Upper lobe of left lung (tissue), 6 donors: ENCODE measurements at places on chromosomes 2 and 18. TPM values are rescaled to one million over a fixed set of nuclear protein-coding genes. Genes with fewer than 3 reads are reported as not detected.

The IL1R2 gene
- total RNA-seq: 24.7 TPM

The GPATCH11 gene
- 7.3 TPM for total RNA-seq

The LYPD6B gene
- total RNA-seq: not detected

The CXCR4 gene
- 53.2 TPM for total RNA-seq

The ARHGAP28 gene
- 12.8 TPM for total RNA-seq

The IL1R1 gene
- 99.7 TPM for total RNA-seq

The IGFBP5 gene
- total RNA-seq: 237 TPM

The MAP3K19 gene
- total RNA-seq: 1.3 TPM

The TXNDC2 gene
- total RNA-seq: 0.33 TPM

The PUM2 gene
- total RNA-seq: 114 TPM

The PLA2R1 gene
- total RNA-seq: 3.0 TPM

- H3K36me3 ChIP-seq: no peaks in the 10 kb centered on the region
- peak; percentile 41 for DNase-seq
- no peak overlapping the region for H3K4me3 ChIP-seq
- H3K27ac ChIP-seq: no peak overlapping the region
- peaks cover 40% of the 10 kb centered on the region for H3K4me1 ChIP-seq
- H3K27me3 ChIP-seq: no peaks in the 10 kb centered on the region
These were observed 17.0 kb upstream of the STAT4 start for GRCh38 chr2:191167766-191168165.

- H3K4me1 ChIP-seq: no peaks in the 10 kb centered on the region
- H3K27me3 ChIP-seq: no peaks in the 10 kb centered on the region
- no peak for DNase-seq
- no peaks in the 10 kb centered on the region for H3K36me3 ChIP-seq
These were observed 36.4 kb downstream of the PTGR3 start for GRCh38 chr18:75172299-75173124.

DNA sequence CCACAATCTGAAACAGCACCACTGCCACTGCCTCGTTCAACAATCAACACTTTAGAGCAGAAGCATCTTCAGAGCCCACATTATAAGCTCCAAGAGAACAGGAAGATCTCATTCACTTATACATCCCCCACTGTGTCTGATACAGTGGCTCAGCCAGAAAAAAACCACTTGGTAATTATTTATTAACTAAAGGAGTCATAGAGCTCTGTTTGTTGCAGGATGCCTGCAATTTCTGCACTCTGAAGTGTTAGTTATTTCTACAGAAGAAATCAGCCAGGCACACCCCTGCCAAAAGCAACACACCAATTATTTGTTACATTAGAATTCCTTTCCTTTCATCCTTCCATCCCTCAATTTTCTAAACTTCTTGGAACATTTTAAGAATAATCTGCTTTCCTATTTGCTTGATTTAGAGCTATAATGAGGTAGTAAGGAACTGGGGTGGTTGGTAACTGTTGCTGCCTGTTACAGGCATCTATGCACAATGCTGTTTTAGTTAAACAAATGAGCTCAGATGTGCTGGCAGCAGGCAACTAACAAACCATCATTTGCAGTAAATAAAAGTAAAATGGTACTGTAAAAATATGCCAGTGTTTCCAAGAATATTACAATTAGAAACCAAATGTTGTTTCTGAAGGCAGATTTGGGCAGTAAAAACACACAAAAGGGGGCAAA lies 59.9 kb downstream of the DYM start:
- peak overlapping the region; percentile 49 for H3K27ac ChIP-seq
- no peak for DNase-seq
- H3K27me3 ChIP-seq: no peaks in the 10 kb centered on the region
- H3K4me3 ChIP-seq: no peak overlapping the region

GRCh38 chr2:104854498-104855220 lies 744 bp downstream of the POU3F3 start:
- H3K36me3 ChIP-seq: no peaks in the 10 kb centered on the region
- H3K27ac ChIP-seq: no peak overlapping the region
- H3K4me3 ChIP-seq: no peak overlapping the region
- no peaks in the 10 kb centered on the region for H3K27me3 ChIP-seq
- peaks cover 44% of the 10 kb centered on the region for H3K4me1 ChIP-seq

- DNase-seq: no peak
- H3K27me3 ChIP-seq: no peaks in the 10 kb centered on the region
- H3K36me3 ChIP-seq: peaks cover 26% of the 10 kb centered on the region
- no peaks in the 10 kb centered on the region for H3K4me1 ChIP-seq
These were observed 24.1 kb downstream of the CD302 start for GRCh38 chr2:159773886-159774285.

DNA sequence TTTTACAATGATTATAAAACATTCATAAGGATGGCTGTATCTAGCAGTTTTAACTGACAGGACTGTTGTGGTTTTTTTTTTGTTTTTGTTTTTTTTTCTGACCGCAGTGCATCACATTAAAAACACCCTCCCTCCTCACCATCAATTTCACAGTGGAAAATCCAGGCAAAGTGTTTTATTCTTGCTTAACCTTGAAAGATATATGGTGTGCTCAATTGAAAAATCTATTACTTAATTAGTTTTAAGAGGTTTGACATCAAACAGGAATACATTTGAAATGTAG lies 250.7 kb downstream of the DLGAP1 start:
- H3K27me3 ChIP-seq: no peaks in the 10 kb centered on the region
- H3K4me3 ChIP-seq: no peak overlapping the region
- no peak overlapping the region for H3K27ac ChIP-seq
- no peaks in the 10 kb centered on the region for H3K4me1 ChIP-seq
- H3K36me3 ChIP-seq: no peaks in the 10 kb centered on the region

GRCh38 chr2:106053581-106053980 lies 140.5 kb downstream of the UXS1 start:
- H3K4me1 ChIP-seq: peaks cover 4% of the 10 kb centered on the region
- DNase-seq: no peak
- H3K4me3 ChIP-seq: no peak overlapping the region

DNA sequence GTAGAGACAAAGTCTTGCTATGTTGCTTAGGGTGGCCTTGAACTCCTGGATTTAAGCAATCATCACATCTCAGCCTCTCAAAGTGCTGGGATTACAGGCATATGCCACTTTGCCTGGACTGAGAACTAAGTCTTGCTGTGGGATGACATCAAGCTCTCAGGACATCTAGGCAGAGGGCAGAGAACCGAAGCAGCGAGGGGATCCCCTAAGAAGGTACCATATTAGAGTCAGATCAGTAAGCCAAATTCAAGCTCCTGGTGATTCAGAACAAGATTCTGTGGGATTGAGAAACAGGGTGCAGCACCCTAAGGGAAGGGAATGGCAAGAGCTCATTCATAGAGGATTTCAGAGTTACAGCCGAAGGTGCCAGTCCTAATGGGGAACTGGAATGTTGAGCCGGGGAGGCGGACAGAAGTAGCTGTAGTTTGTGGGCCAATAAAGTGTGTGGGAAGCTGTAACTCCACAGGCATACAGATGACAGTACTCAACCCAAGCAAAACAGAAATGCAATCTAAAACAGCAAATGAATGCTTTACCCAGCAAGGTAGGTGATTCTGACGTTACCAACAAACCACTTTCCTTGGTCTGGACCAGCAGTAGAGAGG lies 30.9 kb downstream of the EPHA4 start:
- H3K36me3 ChIP-seq: no peaks in the 10 kb centered on the region
- no peak overlapping the region for H3K4me3 ChIP-seq
- H3K4me1 ChIP-seq: no peaks in the 10 kb centered on the region
- no peaks in the 10 kb centered on the region for H3K27me3 ChIP-seq

- H3K4me1 ChIP-seq: no peaks in the 10 kb centered on the region
- no peak for DNase-seq
- H3K36me3 ChIP-seq: no peaks in the 10 kb centered on the region
- no peak overlapping the region for H3K4me3 ChIP-seq
- H3K27ac ChIP-seq: no peak overlapping the region
These were observed 292.6 kb downstream of the FSIP2 start for GRCh38 chr2:186031229-186031628.

GRCh38 chr2:23434721-23435121 lies 49.7 kb downstream of the KLHL29 start:
- H3K36me3 ChIP-seq: no peaks in the 10 kb centered on the region
- no peak overlapping the region for H3K4me3 ChIP-seq
- no peak for DNase-seq
- no peaks in the 10 kb centered on the region for H3K4me1 ChIP-seq

GRCh38 chr18:56112013-56112749 lies 524.2 kb upstream of the TCF4 start:
- DNase-seq: no peak
- no peaks in the 10 kb centered on the region for H3K36me3 ChIP-seq
- no peak overlapping the region for H3K27ac ChIP-seq
- H3K4me3 ChIP-seq: no peak overlapping the region
- H3K4me1 ChIP-seq: no peaks in the 10 kb centered on the region
- no peaks in the 10 kb centered on the region for H3K27me3 ChIP-seq

GRCh38 chr2:177342736-177343135 lies 49.8 kb upstream of the AGPS start:
- H3K27me3 ChIP-seq: no peaks in the 10 kb centered on the region
- no peak for DNase-seq
- H3K27ac ChIP-seq: no peak overlapping the region
- H3K4me1 ChIP-seq: no peaks in the 10 kb centered on the region

- H3K4me3 ChIP-seq: peak overlapping the region; percentile 80
- H3K27ac ChIP-seq: peak overlapping the region; percentile 72
- H3K36me3 ChIP-seq: no peaks in the 10 kb centered on the region
- H3K27me3 ChIP-seq: no peaks in the 10 kb centered on the region
These were observed 546 bp downstream of the CHPF start for GRCh38 chr2:219542931-219543595.

DNA sequence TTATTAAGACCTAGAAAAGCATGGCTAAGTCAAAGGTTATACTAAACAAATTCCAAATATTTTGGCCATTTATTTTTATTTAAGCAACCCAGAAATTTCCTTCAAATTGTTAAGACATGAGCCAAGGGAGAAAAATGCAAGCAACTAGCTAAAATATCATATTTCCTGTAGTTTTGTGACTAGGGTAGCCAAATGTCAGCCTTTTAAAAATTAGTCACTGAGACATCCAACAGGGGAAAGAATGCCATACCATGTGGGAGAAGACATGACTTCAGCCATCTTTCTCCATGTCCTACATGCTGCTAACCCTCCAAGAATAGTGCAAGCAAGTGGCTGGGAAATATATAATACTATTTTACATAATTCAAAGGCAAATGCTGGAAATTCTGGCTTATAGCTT lies 197.9 kb downstream of the DSEL start:
- H3K27me3 ChIP-seq: no peaks in the 10 kb centered on the region
- no peaks in the 10 kb centered on the region for H3K4me1 ChIP-seq
- no peaks in the 10 kb centered on the region for H3K36me3 ChIP-seq

GRCh38 chr2:86081724-86082123 lies 24.0 kb downstream of the POLR1A start:
- no peak for DNase-seq
- peaks cover 33% of the 10 kb centered on the region for H3K36me3 ChIP-seq
- H3K4me1 ChIP-seq: peaks cover 17% of the 10 kb centered on the region
- H3K27me3 ChIP-seq: no peaks in the 10 kb centered on the region
- H3K4me3 ChIP-seq: no peak overlapping the region

DNA sequence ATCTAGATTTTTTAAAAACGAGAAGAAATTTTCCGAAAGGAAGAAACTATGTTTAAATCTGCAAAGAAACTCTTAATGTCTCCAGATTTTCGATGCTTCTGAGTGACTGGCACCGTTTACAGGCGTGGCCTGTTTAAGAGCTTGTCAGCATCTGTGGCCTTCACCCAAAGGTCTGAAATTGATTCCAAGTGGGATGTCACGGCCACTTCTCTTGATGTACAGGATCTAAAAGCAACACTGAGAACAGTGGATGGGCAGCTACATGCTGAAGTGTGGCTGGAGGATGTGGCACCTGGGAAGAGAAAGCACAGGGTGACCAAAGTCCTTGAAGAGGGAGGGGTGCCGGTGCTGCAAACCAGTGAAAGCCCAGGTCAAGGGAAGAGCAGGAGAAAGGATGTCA lies 28.0 kb downstream of the EMILIN2 start:
- H3K4me3 ChIP-seq: no peak overlapping the region
- DNase-seq: no peak
- H3K36me3 ChIP-seq: no peaks in the 10 kb centered on the region
- H3K4me1 ChIP-seq: no peaks in the 10 kb centered on the region

GRCh38 chr2:143139835-143140393 lies 10.7 kb downstream of the ARHGAP15 start:
- no peaks in the 10 kb centered on the region for H3K36me3 ChIP-seq
- H3K27me3 ChIP-seq: no peaks in the 10 kb centered on the region
- no peak for DNase-seq
- H3K27ac ChIP-seq: no peak overlapping the region
- H3K4me1 ChIP-seq: peaks cover 5% of the 10 kb centered on the region

DNA sequence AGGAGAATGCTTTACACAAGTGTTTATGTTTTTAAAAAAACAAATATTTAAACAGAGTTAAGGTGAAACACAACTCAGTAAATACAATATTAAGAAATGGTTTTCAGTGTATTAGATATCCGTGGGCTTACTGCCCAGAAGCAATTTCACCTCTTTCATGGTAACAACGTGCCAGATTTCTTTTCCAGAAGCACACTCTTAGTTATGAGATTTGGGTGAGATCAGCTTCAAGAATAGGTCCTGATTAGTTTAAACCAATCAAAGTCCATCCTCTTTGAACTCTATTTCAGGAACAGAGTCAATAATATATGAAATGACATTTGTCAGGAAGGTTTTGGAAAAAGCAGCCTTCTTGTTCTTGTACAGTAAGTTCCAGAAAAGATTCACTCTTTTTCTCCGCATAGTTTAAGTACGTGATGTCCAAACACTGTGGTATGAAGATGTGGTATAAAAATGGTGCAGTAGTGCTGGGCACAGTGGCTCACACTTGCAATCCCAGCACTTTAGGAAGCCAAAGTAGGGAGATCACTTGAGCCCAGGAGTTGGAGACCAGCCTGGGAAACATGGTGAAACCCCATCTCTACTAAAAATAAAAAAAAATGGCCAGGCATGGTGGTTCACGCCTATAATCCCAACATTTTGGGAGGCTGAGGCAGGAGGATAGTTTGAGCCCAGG lies 14.7 kb downstream of the USP34 start:
- H3K36me3 ChIP-seq: no peaks in the 10 kb centered on the region
- no peak overlapping the region for H3K27ac ChIP-seq
- DNase-seq: no peak
- H3K4me1 ChIP-seq: peaks cover 56% of the 10 kb centered on the region
